H1 (cell line): ENCODE measurements at places on chromosomes 3 and 15.
A peak's percentile ranks its signal among the peaks of the same experiment; 100 is the strongest.

GRCh38 chr3:89948008-89948407 is 840.6 kb downstream of the EPHA3 start:
- no peaks in the 10 kb centered on the region for H3K4me1 ChIP-seq
- no peak for DNase-seq
- no peak overlapping the region for H3K4me3 ChIP-seq
- no peaks in the 10 kb centered on the region for H3K27me3 ChIP-seq

DNA sequence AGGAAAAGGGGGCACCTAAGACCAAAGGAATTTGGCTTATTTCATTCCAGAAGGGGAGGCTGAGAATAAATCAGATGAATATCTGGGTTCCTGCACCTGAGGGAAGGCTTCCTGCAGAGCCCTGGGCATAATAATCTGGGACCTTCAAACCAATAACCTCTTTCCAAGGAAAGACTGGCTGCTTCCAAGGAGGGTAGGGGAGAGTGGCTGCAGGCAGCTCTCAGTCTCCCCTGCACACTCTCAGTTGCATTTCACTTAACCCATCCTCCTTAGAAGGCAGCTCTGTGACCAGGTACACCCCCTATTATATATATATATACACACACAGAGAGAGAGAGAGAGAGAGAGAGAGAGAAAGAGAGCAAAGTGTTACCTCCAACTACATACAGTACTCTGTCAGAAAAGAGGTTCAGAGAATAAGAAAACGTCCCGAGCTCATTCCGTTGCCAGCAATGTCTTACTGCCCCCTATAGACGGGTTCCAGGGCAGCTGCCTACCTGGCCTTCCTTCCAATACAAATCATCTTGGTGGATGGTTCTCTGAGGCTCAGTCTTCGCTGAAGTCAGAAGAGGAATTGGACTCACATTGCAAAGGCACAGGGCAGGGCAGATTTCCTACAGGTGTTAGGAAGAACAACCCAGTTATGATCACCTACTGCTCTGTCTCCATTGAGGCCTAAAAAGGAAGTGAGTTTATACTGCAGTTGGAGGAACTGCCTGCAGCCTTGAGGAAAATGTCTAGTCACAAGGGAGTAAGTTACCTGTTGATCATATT is 26.1 kb downstream of the CAPN3 start:
- H3K27ac ChIP-seq: no peak overlapping the region
- no peaks in the 10 kb centered on the region for H3K27me3 ChIP-seq
- DNase-seq: peak; percentile 47
- no peak overlapping the region for H3K4me3 ChIP-seq
- peaks cover 7% of the 10 kb centered on the region; the same call in 1 of the 2 replicates for H3K4me1 ChIP-seq
- H3K36me3 ChIP-seq: no peaks in the 10 kb centered on the region

GRCh38 chr3:128482175-128482574 is 10.8 kb downstream of the GATA2 start:
- no peak overlapping the region for H3K27ac ChIP-seq
- peaks cover 8% of the 10 kb centered on the region for H3K4me1 ChIP-seq
- DNase-seq: no peak
- H3K36me3 ChIP-seq: no peaks in the 10 kb centered on the region

- H3K4me1 ChIP-seq: no peaks in the 10 kb centered on the region
- H3K27ac ChIP-seq: no peak overlapping the region
- no peaks in the 10 kb centered on the region for H3K36me3 ChIP-seq
- H3K4me3 ChIP-seq: no peak overlapping the region
Measured at GRCh38 chr3:195999896-196000295, 82.0 kb downstream of the TFRC start.

DNA sequence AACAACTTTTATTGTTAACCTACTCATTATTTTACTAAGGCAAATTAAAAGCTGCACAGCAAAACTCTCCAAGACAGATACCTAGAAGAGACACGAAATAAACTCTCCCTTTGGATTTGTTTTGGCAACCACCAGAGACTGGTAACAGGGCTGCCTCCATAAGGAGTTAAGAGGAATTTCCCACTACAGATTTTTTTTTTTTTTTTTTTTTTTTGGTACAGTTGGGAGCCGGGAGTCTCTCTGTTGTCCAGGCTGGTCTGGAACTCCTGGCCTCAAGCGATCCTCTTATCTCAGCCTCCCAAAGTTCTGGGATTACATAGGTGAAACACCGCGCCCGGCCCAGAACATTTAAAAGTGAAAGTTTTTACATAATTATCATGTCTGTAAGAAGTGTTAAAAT is 73.6 kb upstream of the VGLL4 start:
- peaks cover 9% of the 10 kb centered on the region for H3K4me1 ChIP-seq
- DNase-seq: no peak
- no peak overlapping the region for H3K4me3 ChIP-seq
- no peaks in the 10 kb centered on the region for H3K27me3 ChIP-seq
- no peaks in the 10 kb centered on the region for H3K36me3 ChIP-seq
- H3K27ac ChIP-seq: no peak overlapping the region

DNA sequence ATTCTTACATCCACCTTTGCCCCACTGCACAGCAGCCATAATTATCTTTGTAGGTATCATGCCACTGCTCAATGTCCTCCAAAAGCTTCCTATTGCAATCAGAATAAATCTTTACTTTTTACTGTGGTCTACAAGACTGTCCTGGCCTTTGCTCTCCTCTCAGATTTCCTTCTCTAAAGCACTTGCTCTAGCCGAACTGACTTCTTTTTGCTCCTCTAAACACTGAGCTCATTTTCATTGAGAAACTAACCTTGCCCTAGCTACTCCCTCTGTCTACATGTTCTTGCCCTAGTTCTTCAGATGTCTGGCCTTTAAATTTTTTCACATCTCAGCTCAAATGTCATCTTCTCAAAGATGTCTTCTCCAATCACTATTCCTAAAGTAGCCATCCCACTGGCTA is 342.8 kb downstream of the TBC1D5 start:
- no peaks in the 10 kb centered on the region for H3K4me1 ChIP-seq
- no peaks in the 10 kb centered on the region for H3K27me3 ChIP-seq
- no peak overlapping the region for H3K4me3 ChIP-seq
- no peak overlapping the region for H3K27ac ChIP-seq
- no peak for DNase-seq
- no peaks in the 10 kb centered on the region for H3K36me3 ChIP-seq

GRCh38 chr15:70125605-70126004 is 27.9 kb upstream of the TLE3 start:
- DNase-seq: no peak
- no peak overlapping the region for H3K4me3 ChIP-seq
- H3K27ac ChIP-seq: no peak overlapping the region

DNA sequence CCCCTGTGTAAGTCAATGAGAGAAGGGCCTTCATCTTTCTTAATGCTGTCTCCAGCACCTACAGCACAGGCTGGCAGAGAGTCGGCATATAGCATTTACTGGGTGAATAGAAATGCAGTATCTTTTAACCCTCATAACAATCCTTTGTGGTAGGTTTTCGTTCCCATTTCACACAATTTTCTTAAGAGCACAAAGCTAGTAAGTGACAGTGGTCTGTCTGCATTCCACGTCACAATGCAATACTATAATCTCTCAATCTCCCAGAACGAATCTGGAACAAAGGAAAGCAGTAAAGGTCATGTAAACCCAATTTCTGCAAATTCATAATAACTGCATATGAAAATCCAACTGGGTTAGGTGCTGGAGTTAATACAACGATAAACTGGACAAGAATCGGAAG is 1.4 kb upstream of the ZFAND6 start:
- no peak overlapping the region for H3K27ac ChIP-seq
- H3K36me3 ChIP-seq: no peaks in the 10 kb centered on the region
- H3K4me3 ChIP-seq: peak overlapping the region; percentile 53; the same call in 1 of the 2 replicates
- DNase-seq: no peak

- no peaks in the 10 kb centered on the region for H3K27me3 ChIP-seq
- H3K4me3 ChIP-seq: no peak overlapping the region
- no peaks in the 10 kb centered on the region for H3K36me3 ChIP-seq
- DNase-seq: no peak
Measured at GRCh38 chr3:53836084-53836872, 9.9 kb downstream of the CHDH start.

DNA sequence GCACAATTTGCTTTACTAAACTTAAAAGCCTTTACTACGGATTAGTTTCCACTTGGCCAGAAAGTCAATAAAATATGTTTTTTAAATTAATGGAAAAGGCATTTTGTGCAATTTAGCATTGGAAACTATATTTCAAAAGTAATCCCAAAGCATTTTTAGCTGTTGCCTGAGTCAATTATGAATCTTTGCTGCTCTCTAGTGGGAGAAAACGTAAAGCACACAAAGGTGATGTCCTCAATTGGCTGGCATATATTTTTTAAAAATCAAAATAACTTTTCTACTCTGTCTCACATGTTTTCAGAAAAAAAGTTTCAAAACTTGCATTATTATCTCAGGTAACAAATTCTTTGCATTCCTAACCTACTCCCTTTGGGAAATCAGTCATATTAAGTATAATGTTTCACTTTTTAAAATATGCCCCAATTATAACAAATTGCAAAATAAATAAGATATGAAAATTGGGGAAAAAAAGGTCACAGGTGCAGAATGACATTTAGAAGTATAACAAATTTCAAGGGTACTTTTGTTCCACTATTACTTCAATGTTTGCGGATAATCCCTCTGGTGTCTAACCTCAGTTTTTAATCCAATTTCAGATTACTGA is 47.2 kb upstream of the TEX55 start:
- no peak overlapping the region for H3K27ac ChIP-seq
- no peak overlapping the region for H3K4me3 ChIP-seq
- no peaks in the 10 kb centered on the region for H3K4me1 ChIP-seq
- DNase-seq: no peak
- H3K36me3 ChIP-seq: no peaks in the 10 kb centered on the region
- no peaks in the 10 kb centered on the region for H3K27me3 ChIP-seq

DNA sequence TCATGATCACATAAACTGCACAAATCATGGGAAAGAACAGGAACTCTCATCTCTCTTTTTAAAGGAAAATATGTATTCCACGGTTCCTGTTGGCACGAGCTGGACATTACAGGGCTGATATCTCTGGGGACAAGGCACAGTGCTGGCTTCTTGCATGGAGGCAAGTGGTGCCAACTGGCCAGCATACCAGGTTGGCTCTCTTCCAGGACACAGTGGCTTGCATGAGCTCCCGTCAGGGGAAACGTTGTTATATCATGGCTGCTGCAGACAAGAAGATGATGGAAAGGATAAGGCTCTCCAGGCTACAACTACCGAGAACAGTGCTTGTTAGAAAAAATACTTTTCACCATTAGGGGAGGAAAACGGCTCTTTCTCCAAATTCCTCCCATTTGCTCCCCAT is 283.9 kb downstream of the RORA start:
- H3K4me1 ChIP-seq: no peaks in the 10 kb centered on the region
- H3K27ac ChIP-seq: no peak overlapping the region
- no peaks in the 10 kb centered on the region for H3K36me3 ChIP-seq
- no peak for DNase-seq
- H3K4me3 ChIP-seq: no peak overlapping the region
